ENCODE measurements at places on chromosomes 6 and 20. TPM values are rescaled to one million over a fixed set of nuclear protein-coding genes. Genes with fewer than 3 reads are reported as not detected.

GRCh38 chr6:133978896-133979240 is 25.8 kb downstream of the TBPL1 start:
- H3K36me3 ChIP-seq, result no peaks in the 10 kb centered on the region
- H3K27me3 ChIP-seq, result no peaks in the 10 kb centered on the region
- H3K4me1 ChIP-seq, result peaks cover 7% of the 10 kb centered on the region
- H3K27ac ChIP-seq, result no peak overlapping the region

DNA sequence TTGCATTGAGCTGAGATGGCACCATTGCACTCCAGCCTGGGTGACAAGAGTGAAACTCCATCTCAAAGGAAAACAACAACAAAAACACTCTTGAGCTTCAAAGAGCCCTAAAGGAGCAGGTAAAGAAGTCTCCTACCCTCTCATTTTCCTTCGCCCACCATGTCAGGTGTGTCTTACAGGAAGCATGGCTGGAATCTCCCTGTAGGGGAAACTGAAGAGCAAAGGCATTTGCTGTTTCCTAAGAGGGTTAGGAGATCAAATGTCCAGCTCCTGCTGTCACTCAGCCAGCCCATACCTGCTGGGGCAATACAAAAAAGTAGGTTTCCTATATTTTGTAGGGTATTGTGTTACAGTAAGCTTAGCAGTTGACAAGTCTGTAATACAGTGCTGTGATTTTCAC is 43.3 kb downstream of the SPATA2 start:
- no peaks in the 10 kb centered on the region for H3K27me3 ChIP-seq
- no peak for DNase-seq
- H3K4me1 ChIP-seq, result no peaks in the 10 kb centered on the region
- no peak overlapping the region for H3K4me3 ChIP-seq

DNA sequence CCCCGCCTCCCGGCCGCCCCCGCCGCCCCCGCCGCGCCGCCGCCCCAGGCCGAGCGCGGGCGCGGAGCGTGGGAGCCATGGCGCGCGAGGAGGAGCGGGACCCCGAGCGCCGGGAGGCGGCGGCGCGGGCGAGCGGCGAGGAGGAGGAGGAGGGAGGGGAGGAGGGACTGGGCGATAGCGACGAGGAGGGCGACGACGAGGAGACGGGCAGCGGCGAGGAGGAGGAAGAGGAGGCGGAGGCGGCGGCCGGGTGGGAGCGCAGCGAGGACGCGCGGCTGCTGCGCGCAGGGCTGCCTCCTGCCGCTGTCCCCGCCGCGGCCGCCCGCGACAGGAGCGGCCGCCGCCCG is at the start of gene SLC24A3:
SLC24A3 (plus strand) TSS at position 174 of the 347 bp plus-strand sequence.
- H3K27ac ChIP-seq, result peak within 1 kb of the TSS; percentile 84
- peaks cover 8% of the 10 kb centered on the region for H3K4me1 ChIP-seq
- no peaks in the 10 kb centered on the region for H3K27me3 ChIP-seq

GRCh38 chr6:25137480-25137879 is 141.7 kb upstream of the CARMIL1 start:
- peak overlapping the region; percentile 69 for H3K4me3 ChIP-seq
- no peaks in the 10 kb centered on the region for H3K27me3 ChIP-seq
- H3K27ac ChIP-seq, result peak overlapping the region; percentile 87
- no peak for DNase-seq
- no peaks in the 10 kb centered on the region for H3K36me3 ChIP-seq

GRCh38 chr6:170347975-170348374 is 41.4 kb downstream of the FAM120B start:
- H3K36me3 ChIP-seq, result no peaks in the 10 kb centered on the region
- no peaks in the 10 kb centered on the region for H3K4me1 ChIP-seq
- H3K27me3 ChIP-seq, result no peaks in the 10 kb centered on the region
- no peak for DNase-seq
- no peak overlapping the region for H3K4me3 ChIP-seq

MARCKS gene
- 54.4 TPM for total RNA-seq

TBXT gene
- total RNA-seq, result not detected

RIPOR2 gene
- total RNA-seq, result 13.8 TPM

GNMT gene
- total RNA-seq, result 5.9 TPM

APOBEC2 gene
- not detected for total RNA-seq

BTNL2 gene
- total RNA-seq, result not detected

UFL1 gene
- total RNA-seq, result 28.0 TPM

WFDC12 gene
- not detected for total RNA-seq

Data from breast epithelium (tissue), 4 donors.